AG04449 (cell line): ENCODE measurements at places on chromosomes 4 and X.
A peak's percentile ranks its signal among the peaks of the same experiment; 100 is the strongest.

- DNase-seq: no peak
Observed at GRCh38 chr4:186780291-186781031, 56.8 kb upstream of the FAT1 start.

DNA sequence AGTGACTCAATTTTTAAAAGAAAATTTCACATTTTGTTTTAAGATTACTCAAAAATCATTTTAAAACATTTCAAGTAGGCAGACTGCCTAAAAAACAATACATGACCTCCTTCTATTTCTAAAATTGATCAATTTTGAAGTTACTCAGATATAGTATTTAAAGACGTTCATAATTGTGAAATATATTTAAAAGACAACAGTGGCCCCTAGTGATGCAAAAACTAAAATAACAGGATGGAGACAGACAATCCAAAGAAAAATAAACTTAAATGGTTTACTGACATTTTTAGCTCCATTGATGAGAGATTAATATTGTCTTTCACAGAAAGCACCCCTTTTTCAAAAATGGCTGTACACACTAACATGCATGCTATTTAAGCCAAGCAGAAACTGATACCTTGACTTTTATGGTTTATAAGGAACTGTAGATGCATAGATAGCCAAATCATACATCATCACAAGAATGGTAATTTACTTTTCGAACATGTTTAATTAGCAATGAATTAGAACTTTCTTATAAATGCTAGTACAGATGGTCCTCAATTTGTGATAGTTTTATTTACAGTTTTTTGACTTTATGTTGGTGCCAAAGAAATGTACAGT lies 69.8 kb upstream of the FAT4 start:
- DNase-seq: no peak

DNA sequence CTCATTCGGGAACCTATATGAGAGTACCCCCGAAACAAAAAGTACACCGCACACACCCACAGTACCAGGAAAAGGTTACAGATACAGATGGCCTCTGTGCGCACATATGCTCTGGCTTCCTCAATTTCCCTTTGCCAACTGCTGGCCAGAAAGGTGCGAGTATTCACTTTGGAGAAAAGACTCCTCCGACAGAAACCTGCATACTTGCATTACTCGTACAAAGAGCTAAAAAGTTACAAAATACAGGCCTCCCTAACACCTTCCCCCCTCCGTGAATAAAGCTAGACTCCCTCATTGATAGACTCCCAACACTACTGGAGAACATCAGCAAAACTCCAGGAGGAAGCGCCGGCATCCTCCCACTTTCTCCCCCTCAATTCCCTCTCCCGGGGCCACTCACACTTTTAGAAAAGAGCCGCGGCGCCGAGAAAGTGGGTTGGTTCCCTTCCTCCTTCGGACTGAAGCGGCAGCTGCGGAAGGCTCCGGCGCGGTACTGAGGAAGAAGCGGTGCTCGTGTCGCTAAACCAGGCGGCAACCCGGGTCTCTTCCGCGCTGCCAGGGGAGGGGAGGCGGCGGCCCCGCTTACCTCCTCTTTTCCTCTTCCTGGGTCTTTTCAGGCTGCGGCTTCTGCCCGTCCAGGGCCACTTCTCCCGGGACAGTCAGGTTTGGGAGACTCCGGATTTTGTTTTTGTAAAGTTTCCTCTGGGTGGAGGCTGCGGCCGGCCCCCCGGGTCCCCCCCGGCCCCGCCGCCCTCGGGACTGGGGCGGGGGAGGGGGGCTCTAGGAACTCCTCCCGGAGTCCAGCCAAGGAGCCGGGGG lies 1.1 kb downstream of the FBXW7 start:
- no peak for DNase-seq

DNA sequence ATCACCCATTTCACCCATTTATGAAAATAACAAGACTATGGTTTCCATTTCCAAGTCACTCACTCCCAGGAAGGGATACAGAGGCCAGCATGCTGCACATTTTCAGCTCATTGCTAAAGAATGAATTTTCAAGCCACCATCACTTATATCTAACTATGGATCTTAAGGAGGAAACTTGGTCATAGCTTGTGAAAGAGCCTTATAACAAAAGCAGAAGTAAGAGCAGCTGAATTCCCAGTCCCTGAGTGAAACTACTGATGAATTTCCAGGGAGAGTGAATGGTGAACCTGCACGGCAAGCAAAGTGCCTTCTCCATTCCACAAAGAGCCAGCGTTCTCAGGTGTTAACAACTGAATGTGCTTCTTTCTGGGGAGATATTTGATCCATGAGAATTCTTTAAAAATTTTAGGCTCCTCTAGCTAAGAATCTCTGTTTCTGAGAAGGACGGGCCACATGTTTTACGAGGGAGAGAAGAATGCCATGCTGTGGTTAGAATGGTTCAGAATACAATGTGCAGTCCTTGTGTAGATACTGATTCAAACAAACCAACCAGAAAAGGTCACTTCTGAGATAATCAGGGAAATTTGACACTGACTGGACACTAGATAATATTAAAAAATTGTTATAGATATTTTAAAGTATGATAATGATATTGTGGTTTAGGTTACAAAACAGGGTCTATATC lies 24.0 kb downstream of the BTC start:
- DNase-seq: no peak

DNA sequence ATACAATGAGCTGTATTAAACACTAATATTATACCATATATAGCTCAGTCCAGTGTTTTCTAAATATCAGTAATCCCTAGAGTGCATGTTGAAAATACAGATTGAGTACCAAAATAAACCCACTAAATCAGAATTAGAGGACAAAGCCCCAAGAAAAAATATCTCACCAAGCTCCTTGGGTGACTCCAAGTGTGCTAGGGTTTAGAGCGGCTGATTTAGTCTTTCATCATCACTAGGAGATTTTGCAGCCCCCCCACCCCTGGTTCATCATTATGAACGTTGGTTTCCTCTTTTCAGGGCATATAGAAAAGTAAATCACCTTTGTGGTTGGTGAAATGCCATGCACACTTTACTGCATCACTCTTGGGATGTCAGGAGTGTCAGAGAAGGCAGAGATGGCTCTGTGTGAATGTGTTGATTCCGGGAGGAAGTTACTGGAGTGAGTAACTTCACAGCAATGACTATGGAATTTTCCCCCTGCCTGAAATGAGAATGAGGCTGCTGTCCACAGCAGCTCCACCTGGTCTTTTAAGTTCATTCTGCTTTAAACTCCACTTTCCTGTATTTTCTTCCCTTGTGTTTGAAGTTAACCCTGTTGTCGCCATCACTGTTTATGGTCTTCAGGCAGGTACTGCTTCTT lies 25.2 kb upstream of the ANAPC4 start:
- DNase-seq: peak; percentile 28

GRCh38 chr4:45317276-45317675 lies 590.9 kb upstream of the GNPDA2 start:
- DNase-seq: no peak

DNA sequence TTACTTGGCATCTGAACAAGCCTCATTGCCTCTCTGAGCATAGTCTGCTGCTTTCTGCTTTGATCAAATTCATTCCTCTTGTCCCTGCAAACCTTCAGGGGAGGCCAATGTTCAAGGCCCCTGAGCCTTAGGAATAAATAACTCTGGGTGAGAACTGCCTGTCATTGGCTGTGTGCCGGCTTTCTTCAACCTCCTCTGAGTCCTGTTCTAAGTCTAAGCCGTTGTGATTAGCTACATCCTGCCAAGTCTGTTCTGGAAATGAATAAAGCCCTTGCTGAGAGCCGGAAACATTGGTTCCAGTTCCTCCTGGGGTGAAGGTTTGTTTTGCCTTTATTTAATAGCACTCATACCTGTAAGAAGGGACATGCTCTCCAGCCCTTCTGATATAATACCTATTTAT lies 13.8 kb downstream of the RNF4 start:
- DNase-seq: no peak

GRCh38 chr4:155304375-155304774 lies 72.4 kb downstream of the MAP9 start:
- no peak for DNase-seq

DNA sequence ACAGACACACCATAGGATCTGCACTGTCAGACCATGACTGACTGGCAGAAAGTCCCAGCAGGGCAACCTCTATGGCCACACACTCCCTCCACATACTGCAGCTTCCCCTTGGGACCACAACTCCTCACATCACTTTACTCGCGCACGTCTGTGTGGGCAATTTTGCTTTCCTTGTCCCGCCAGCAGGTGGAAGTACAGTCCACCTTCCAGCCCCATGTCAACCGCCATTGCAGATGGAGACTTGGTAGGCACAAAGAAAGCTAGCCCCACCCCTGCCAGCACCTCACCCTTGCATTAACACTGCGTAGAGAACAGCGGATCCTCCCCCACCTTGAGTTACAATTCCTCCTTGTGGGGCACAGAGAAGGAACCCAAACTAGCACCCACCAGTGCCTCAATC lies 74.4 kb upstream of the NAP1L2 start:
- no peak for DNase-seq

DNA sequence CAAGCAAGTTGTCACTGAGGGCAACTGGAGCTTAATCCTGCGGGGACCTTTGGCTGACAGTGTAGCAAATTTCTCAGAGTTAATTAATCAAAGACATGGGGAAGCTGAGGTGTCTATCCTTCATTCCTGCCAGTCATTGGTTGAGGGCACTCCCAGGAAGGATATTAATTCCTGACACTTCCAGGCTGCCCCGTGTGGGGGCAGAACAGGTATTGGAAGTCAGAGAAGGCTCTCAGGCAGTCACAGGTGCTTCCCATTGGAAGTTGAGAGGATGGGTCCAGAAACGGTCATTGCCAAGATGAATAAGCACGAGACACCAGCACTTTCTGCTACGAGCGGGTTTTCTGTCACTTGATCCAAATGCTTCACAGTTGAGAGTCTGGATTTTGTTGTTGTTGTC lies 29.1 kb upstream of the CD38 start:
- no peak for DNase-seq

- no peak for DNase-seq
Observed at GRCh38 chr4:180710628-180711337, 1532.4 kb upstream of the TENM3 start.

DNA sequence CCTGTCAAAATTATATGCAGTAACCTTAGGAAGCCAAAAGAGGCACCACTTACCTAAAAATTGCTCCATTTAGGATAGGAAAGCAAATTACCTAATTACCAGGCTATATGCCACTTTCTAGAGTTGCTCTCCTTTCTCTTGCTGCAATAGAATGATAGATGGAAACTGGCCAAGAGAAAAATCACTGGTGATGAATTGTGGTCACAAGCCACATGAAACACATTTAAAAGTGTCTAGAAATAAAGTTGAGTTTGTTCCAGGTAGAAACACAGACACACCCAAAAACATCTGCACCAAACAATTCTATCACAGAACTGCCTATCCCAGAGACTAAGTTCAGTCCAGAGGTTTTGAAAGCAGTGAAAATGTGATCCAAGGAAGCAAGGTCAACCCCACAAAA lies 337.7 kb downstream of the PCDH19 start:
- DNase-seq: no peak

DNA sequence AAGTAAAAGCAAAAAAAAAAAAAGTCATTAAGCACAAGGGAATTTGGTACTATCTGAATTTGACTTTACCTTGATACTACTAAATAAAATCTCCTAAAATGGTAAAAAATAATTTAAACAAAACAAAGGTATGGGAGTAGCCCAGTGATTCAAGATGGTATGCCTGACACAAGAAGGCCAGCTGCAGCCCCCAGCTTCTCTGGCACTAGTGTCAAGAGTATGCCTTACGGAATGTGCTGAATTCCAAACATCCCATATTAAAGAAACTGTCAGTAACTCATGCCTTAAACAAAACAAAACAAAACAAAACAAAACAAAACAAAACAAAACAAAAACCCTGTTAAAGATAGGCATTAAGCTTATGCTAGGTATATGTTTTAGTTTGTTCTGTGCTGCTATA lies 80.8 kb downstream of the RASL11B start:
- DNase-seq: no peak

DNA sequence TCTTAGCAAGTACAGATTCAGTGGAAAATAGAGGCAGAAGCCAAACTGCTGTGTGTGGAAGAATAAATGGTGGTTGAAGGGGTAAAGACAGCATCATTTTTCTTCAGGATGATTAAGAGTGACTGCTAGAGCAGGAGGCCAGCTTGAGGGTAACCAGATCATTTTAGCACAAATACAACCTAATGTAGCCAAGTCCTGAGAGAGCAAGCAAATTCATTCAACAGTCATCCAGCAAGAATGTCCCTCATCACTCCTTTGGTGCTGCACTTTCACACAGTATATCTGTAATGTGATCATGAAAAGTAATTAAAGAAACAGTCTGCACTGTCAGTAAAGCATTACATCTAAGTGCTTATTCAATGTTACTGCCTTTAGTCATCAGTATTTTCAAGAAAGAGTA lies 44.8 kb downstream of the NPFFR2 start:
- DNase-seq: no peak

DNA sequence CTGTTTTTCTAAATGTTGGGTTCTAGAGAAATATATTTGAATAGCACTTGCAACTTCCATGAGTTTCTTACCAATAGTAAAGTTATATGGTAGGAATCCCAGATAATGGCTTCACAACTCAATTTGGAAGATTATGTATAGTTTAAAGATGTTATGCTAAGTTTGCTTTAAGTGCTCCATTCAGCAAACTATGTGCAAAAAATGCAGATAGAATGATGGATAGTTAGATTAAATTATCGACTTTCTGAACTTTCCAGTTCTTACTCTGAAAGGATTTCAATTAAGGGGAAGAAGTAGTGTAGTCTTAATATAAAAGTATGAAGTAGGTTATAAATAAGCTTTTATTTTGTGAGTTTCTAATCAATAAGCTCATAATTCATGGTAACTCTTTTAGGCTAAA lies 60.7 kb upstream of the NFKB1 start:
- no peak for DNase-seq

- DNase-seq: no peak
Observed at GRCh38 chr4:164894702-164895101, 17.7 kb downstream of the APELA start.

- DNase-seq: no peak
Observed at GRCh38 chr4:79700356-79700755, 292.3 kb upstream of the GK2 start.

- no peak for DNase-seq
Observed at GRCh38 chr4:13331827-13332226, 152.3 kb downstream of the RAB28 start.

GRCh38 chr4:79358438-79358837 lies 32.6 kb upstream of the NAA11 start:
- no peak for DNase-seq

- no peak for DNase-seq
Observed at GRCh38 chr4:171985129-171985528, 171.9 kb downstream of the GALNTL6 start.

- DNase-seq: no peak
Observed at GRCh38 chr4:26579169-26579568, 4.7 kb upstream of the TBC1D19 start.
